Epithelial cell of proximal tubule (primary cell): ENCODE measurements at places on chromosomes 4 and X. TPM values are rescaled to one million over a fixed set of nuclear protein-coding genes. Genes with fewer than 3 reads are reported as not detected.

Gene CAPN6
- 0.36 and 1.2 TPM in 2 replicates for total RNA-seq

Gene SPIN2B
- total RNA-seq = 4.2 and 6.7 TPM in 2 replicates

Gene SOWAHD
- total RNA-seq = not detected in 2 replicates

Gene DSPP
- total RNA-seq = not detected in 2 replicates

Gene SPANXN3
- total RNA-seq = not detected in 2 replicates

Gene RAB40AL
- not detected in 2 replicates for total RNA-seq

Gene MAGIX
- 8.3 and 9.6 TPM in 2 replicates for total RNA-seq

Gene LETM1
- total RNA-seq = 42.6 and 65.4 TPM in 2 replicates

Gene SPATA18
- total RNA-seq = 4.1 and 8.5 TPM in 2 replicates

Gene RPA4
- total RNA-seq = 0.65 TPM in 1 of 2 replicates, not detected in the other

Gene DDX53
- total RNA-seq = not detected in 2 replicates

Gene DBET
- total RNA-seq = not detected in 2 replicates

GRCh38 chr4:11297201-11297600 is 131.5 kb downstream of the HS3ST1 start:
- DNase-seq = no peak

DNA sequence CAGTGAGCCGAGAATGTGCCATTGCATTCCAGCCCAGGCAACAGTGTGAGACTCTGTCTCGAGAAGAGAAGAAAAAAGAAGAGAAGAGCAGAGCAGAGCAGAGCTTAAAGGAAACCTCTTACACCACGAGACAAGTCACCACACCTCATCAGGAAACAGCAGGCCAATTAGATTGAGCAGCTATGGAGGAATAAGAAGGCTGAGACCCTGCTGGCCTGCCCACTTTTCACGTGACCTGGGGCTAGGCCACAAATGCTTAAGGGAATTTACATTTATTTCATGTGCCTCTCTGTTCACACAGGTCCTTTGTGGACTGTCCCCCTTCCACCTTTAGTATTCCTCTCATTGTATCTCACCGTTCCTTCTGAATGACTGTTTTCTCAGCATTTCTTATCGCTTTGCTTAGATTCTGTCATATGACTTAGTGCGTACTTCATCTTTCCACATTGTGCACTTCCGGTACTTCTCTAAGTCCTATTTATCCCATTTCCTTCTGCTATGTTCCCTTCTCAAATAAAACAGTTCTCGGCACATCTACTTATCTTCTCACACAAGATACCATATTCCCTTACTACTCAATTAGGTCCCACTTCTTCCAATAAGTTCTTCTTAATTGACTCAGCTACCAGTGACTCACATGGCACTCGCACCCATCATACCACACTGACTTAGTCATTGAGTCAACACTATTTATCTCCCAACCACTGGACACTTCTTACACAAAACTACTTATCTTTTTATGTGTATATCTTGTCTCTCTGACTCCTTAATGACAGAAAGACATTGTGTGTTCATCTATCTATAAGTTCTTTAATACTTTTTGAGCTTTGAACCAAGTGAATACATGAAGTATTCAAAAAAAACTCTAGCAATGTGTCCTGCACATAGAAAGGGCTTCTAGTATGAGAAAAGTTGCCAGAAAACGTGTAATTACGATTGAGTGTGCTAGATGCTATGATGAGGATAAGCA is 11.0 kb downstream of the CUL4B start:
- DNase-seq = peak; percentile 60

DNA sequence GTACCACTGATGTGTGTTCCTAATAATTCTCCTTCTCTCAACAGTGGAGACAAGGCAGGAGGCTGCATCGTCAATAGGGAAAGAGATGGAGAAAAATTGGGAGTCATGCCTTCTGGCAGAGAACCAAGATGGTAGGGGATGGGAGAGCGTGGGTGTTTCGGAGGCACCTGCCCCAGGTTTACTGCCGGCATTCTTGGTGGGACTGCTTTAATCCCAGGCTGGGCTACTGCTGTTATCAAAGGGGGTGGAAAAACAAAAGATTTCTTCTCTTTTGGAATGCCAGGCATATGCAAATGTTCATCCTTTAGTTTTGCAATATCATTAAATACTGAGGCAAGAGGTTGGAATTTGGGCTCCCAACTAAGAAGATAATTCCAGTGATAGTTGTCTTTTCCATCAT is 257.0 kb downstream of the DCHS2 start:
- no peak for DNase-seq

- DNase-seq = no peak
Observed at GRCh38 chrX:152154050-152154449, 15.7 kb upstream of the MAGEA10 start.

DNA sequence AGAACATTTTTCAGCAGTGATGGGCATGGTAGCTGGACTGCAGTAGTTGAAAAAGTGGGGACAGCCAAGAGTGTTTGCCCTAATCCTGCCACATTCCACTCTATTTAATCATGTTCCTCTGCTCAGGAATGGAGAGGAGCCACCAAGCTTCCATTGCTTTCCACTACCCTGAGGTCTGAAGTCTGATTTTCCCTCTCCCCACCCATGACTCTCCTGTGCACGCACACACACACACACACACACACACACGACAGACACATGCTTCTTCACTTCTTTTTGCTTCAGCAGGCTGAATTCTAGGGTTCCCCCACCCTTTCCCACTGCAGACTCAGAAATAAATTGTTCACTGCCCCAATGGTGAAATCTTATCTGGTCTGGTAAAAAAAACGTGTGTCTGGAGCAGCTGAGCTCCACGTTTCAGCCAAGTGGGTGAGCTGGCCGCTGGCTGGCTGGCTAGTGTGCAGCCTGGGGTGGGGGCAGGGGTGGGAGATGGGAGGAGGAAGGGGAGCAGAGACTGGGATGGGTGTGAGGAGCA is 142.7 kb upstream of the NALF2 start:
- no peak for DNase-seq

- no peak for DNase-seq
Observed at GRCh38 chrX:130771230-130771629, 131.8 kb downstream of the ENOX2 start.

- no peak for DNase-seq
Observed at GRCh38 chr4:52071791-52072546, 20.9 kb downstream of the SPATA18 start.

GRCh38 chrX:16022580-16023200 is 100.7 kb upstream of the GRPR start:
- DNase-seq = no peak

DNA sequence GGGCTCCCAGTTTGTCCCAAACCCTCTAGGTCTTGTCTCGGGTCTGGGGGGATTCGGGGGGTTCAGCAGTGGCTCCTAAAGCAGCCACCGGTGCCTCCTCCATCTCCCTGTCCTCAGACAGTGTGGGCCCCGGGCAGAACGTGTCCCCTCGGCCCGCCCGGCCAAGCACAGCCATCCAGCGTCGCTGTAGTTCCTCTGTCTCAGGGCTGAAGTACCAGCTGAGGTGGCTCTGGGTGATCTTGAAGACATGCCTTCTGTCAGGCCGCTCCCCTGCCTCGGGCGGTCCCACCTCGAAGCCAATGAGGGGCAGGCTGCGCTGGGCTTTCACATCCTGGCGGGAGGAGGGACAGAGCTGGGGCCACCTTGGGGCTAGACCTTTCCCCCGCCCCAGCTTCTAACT is 5.9 kb downstream of the TSR2 start:
- no peak for DNase-seq

DNA sequence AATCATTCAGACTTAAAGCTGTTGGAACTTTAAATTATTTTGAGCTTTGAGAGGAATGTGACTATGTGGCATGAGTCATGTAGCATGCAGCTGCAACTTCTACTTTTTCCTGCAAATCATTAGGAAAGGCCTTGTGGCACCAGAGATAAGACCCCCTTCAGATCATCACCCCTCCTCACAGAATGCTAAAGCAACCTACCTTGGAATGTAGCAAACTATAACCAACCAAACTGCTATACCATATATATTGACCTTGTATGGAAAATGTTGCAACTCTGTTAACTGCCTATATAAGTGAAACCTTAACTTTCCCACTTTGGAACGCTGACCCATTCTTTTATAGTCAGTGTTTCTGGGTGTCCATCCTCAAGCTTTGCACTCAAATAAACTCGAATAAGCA is 32.0 kb downstream of the ATXN3L start:
- no peak for DNase-seq
